ENCODE measurements at places on chromosomes 16 and 17.

GRCh38 chr16:88448461-88449266, 4.4 kb upstream of the ZFPM1 start:
- DNase-seq = no peak

DNA sequence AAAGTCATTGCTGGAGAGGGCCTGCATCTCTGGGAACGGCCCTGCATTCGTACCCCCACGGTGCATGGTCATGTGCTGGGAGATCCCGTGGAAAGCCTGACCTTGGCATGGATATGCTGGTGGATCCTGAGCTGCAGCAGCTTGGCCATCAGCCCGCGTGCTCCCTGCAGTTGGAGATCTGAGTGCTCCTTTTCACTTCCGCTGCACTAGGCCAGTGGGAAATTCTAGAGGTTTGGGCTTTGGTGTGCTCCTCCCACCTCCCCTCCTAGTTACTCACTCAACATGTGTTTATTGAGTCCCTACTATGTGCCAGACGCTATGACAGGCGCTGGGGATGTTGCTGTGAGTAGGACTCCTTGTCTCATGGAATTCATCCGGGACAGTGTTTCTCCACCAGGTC, 91.1 kb downstream of the RGS9 start:
- DNase-seq = no peak

DNA sequence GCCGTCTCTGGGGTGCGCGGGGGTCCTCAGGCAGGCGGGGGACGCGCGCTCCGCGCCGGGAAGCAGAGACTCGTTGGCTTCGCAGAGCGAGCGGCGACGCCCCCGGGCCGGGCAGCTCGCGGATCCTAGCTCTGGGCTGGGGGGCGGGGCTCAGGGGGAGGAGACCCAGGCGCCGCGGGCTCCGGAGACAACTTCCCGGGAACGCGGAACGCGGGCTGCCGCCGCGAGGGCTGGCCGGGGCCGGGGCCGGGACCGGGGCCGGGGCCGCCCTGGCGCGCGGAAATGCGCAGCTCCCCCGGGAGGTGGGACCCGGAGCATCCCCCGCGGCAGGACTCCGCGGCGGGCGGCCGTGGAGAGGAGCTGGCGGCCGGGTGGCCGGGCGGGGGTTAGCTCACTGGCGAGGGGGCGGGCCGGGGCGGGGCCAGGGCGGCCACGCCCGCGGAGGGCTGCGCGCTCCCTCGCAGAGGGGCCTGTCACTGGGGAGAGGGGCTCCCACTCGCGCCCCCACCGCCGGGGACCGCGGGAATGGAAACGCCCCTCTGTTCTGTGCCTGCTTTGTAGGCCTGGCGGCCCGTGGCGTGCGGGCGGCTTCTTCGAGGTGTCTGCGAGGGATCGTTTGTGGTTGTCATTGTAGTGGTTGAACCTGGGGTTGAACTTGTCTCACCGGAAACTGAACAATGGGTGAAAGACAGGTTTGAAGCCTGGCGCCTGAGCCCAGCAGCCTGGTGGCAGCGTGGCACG, at the start of gene GAS7:
GAS7 (minus strand) TSS at position 98 of the 741 bp plus-strand sequence.
- DNase-seq = no peak

DNA sequence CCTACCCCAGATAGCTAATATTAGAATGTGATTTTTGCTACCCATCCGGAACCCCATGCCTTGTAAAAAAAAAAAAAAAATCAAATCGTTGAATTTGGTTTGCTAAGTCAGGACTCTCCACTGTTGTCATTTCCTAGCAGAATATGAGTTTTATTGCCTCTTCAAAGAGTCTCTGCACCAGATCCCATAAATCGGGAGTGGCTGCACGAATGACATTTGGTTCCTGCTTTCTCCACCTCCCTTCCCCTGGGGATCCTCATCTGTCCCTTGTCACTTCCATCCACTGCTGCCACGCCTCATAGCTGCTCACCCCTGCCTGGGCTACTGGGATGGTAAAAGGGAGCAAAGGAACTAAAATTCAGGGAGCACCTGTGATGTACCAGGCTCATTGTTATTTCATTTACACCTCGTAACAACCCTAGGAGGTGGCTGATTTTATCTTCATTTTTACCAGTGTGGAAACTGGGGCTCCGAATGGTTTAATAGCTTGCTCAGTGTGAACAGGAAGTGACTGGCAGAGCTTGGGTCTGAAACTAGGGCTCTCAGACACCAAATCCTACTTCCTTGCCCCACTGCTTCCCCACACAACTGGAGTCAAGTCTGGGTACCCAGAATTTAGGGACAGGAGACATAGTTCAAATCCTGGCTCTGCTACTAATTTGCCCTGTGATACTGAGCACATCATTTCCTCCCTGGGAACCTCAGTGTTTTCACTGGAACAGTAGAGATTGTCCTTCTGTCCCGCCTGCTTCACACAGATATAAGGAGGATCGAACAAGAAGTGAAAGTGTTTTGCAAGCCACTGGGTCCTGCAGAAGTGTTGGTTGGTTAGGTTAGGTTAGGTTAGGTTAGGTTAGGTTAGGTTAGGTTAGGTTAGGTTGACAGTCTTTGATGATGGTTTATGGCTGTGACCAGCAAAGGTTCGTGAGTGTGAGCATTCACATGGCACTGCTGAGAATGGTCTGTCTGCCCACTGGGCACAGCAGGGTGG, 585 bp upstream of the KRT36 start:
- no peak for DNase-seq

- DNase-seq = no peak
Measured at GRCh38 chr17:50188921-50189549, 12.4 kb downstream of the COL1A1 start.

GRCh38 chr17:65131946-65132345, 5.2 kb upstream of the RGS9 start:
- no peak for DNase-seq

- DNase-seq = no peak
Measured at GRCh38 chr16:80711406-80711805, 93.0 kb downstream of the CDYL2 start.

DNA sequence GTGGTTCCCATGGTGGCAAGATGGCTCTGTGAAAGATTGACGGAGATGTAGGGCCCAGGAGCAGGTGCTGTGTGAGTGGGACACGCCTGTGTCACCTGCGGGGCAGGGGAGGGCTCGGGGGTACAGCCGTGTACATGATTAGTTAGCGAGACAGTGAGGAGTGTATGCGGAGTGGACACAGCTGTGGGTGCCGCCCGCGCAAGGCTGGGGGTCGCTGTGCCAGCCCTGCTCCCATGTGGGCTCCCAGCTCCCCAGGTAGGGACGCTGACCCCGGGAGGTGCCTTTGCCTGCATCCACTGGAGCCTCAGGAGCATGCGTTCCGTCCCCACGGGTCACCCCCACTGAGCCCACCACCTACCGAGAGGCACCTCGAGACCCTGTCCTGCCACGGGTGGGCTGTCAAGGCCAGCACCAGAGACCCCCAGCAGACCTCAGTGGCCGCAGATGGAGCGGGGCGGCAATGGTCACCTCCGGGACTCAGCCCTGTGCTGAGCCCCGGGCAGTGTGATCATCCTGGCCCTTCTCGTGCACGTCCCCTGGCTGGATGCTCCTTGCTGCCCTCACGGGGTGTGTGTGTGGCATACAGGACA, 7.4 kb downstream of the CAPN15 start:
- no peak for DNase-seq

- no peak for DNase-seq
Measured at GRCh38 chr17:8870406-8871040, 3.0 kb upstream of the PIK3R6 start.

DNA sequence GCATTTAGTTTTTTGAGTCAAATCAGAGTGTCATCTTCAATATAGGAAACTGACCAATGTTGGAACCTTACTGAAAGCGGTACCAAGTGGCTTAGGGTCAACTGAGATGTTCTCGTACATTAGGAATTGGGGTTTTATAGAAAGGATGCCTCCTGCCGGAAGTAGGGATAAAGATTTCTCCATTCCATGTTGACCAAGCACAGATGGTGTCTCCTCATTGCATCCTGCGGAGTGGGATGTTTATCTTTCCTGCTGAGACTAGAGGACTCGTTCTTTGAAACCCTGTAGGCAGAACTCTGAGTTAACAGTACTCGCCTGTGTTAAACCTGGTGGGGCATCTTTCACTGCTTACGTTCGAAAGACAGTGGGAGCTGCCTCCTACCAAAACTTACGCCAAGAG, 1.4 kb downstream of the SHISA6 start:
- no peak for DNase-seq

GRCh38 chr17:46009681-46010596, 10.9 kb downstream of the STH start:
- DNase-seq = no peak

DNA sequence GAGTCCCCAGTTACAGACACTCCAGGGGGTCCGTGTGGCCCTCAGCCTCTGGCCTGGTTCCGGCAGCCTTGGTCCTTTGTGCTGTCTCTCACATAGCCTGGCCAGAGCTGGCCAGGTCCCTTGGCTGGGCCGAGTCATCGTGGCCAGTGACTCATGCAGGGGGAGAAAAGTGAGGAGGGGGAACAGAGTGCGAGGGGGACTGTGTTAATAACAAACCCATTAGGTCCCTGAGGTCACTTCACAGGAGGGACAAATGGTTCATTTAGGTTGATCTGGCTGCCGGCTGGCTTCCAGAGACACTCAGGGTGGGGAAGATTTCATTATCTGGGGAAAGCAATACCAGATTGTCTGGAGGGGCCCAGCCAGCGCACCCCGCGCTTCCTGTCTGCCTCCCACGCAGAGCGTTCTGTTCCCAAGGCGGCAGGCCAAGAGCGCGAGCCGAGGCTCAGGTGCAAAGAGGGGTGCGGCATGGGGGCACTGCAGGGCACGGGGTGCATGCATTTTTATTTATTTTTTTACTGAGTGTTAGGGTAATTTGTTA, 223.1 kb downstream of the SEC14L1 start:
- DNase-seq = no peak

GRCh38 chr17:41446806-41447205, 6.0 kb upstream of the KRT38 start:
- no peak for DNase-seq

DNA sequence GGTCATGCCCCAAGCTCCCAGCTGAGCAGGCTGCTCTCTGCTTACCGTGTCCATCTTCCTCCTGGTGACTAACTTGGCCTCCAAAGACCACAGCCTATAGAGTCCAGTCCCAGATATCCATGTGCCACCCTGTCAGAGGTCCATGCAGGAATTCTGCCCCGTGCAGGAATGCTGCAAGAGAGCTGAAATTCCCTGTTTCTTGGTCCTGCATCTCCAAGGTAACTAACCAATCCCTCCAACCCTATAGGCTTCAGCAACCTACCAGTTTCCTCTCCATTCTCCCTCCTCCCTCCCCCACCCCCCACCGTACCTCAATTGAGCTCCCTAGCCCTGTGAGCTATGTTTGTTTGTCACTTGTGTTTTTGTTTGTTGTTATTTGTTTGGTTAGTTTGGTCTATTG, 9.6 kb upstream of the MKS1 start:
- no peak for DNase-seq

GRCh38 chr16:85393674-85394451, 219.3 kb upstream of the GSE1 start:
- no peak for DNase-seq

DNA sequence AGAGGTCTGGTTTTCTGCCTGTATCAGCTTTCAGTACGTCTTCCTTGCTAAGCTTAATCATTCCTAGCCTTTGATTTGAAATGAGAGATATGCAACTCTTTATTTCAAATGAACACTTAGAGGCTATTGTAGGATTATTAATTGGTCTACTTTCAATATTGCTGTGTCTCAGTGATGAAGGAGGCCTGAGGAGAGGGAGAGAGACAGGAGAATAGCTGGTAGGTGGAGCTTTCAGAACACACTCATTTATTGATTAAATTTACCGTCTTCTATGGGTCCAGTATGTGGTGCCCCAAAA, 187.0 kb downstream of the BCAS3 start:
- DNase-seq = no peak

DNA sequence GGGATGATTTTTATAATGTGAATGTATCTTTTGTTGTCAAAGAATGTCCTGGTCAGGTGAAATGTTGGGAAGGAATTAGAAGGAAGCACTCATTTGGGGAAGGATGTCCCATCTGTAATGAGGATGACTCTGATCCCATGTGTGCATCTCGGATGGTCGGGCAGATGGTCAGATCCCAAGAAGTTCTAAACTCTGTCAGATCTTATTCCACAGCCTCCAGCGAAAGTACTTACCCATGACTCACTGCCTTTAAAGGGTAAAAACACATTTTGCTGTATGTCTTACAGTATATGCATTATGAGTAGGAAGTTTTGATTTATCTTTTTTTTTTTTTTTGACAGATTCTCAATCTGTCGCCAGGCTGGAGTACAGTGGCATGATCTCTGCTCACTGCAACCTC, 548 bp upstream of the KRTAP4-11 start:
- no peak for DNase-seq

DNA sequence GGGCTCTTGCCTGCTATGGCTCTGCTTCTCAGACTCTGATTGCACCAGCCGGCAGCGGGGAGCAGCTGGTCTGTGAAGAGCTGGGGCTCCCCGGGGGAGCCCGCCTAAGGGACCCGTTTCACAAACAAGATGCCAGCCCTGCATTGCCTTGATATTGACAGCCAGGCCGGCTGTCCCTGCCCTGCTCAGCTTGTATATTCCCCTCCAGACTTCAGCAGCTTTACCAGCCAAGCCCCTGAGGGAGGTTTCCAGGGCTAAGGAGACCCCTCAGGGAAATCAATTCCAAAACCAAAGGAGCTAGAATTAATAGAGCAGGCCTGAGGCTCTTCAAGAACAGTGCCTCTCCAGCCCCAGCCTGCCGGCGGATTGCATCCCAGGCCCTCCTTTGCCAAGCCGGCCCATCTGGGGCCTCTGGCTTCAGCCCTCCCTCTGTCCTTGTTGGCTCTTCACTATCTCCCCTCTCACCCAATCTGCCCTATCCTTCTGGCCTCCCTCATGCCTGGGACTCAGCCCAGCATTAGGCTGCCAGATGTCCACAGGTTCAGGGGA, 5.7 kb downstream of the CALB2 start:
- DNase-seq = no peak

- DNase-seq = no peak
Measured at GRCh38 chr17:7579834-7580603, 581 bp downstream of the CD68 start.

GRCh38 chr16:84610376-84610775, 7.5 kb downstream of the COTL1 start:
- DNase-seq = no peak

GRCh38 chr17:82645516-82645915, 2.7 kb downstream of the WDR45B start:
- DNase-seq = no peak

- DNase-seq = no peak
Measured at GRCh38 chr17:13420418-13420826, 181.3 kb downstream of the HS3ST3A1 start.

GRCh38 chr17:2138318-2138717, 83.4 kb downstream of the HIC1 start:
- no peak for DNase-seq

All from NCI-H2029 (cell line).